ENCODE measurements at places on chromosomes 7 and 10.

GRCh38 chr10:103682631-103683030 lies 172.7 kb downstream of the SH3PXD2A start:
- no peak for DNase-seq

GRCh38 chr7:11592699-11593098 lies 239.3 kb downstream of the THSD7A start:
- DNase-seq = no peak

- DNase-seq = no peak
Observed at GRCh38 chr7:159370-160270, 32.8 kb upstream of the FAM20C start.

GRCh38 chr10:69573056-69573806 lies at the start of gene NEUROG3:
NEUROG3 (minus strand) TSS chr10:69573422; CDS start chr10:69573043, 379 bp downstream.
- peak; percentile 11 for DNase-seq

DNA sequence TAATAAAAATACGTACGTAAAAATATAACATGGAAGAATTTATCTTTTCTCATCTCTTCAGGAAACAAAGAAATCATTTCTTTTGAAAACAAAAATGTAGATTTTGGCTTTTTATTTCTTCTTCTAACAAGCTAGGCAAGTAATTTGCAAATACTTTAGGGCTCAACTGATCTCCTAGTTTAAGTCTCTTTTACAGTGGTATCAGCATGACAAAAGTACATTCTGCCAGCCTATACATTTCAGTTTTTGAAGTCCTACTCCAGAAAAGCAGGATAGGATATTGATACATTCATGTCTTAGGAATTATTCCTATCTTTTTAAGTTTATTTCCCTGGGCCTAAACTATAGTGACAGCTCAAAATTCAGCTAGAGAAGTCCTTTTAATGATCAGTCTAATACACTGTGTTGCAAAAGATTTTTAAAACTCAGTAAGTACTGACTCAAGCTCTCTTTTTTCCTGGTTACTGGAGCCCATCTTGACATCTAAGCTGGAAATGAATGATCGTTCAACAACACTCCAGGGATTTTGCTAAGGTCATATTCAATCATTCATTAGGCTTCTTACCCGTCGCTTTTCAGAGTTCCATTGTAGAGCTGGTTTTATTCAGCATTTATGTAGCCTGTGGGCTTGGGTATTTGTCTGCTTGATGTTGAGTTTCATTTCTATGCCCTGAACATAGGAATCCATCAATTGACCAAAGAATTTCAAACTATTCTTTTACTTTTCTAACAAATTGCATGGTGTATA lies 12.2 kb upstream of the FAM53B start:
- no peak for DNase-seq

DNA sequence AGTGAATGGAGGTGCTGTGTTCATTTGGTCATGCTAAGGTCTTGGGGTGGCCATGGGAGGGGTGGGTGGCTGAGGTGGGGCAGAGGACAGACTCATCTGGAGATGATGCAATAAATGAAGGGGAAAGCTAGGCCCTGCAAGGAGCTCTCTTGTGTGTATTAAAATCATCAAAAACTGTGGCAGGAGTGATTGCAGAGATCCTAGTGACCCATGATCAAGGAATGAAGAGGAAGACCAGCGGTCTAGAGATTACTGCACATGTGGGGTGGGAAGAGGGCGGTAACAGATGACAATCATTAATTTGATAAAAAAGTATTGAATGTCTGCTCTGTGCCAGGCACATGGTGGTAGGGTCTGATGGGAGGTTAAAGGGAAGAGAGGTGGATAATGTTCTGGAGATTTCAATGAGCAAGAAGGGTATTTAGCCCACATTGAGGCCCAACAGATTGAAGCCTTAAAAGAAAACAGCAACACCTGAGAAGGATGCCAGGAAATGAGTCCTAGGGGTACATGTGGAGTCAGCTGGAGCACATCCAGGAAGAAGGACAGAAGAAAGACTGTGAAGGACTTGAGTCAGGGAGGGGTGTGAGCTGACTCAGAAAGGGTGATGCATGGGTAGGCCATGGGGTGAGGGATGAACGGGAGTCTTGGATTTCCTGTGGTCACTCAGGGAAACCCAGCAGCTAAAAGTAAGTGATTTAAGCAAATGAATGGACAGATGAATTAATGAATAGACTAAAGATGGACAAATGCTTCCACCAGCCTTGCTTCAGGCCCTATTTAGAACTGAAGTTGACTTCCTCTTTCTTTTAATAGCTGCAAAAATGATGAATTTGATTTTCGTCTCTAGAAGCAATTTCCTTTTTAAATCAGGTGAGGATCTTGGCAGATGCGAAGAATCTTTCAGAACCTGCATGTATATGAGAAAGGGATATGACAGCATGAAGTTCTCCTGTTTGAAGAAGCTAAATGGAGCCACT lies 83.1 kb upstream of the IGFBP3 start:
- no peak for DNase-seq

DNA sequence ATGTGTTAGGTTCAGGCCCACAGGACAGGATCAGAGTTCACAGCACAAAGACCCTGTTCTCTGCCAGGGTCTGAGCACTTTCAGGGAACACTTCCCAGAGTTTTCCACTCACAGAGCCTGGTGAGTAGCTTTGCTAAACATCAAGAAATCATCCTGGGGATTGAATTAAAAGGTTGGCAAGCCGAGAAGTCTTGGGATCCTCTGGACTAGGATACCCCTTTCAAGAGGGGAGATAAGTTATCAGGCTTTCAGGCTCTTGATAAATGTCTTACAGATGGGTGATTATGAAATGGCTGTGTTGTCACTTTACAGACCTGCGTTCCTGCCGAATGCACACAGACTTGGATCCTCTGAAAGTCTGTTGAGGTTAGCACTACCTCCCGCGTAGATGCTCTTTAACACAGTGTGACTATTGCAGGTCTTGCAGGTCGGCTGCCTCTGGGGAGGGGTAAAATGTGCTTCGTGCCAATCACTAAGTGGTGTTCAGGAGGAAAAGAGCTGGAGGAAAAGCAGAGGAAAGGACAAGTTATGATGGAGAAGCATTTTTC lies 473.5 kb upstream of the AKR1E2 start:
- DNase-seq = no peak

DNA sequence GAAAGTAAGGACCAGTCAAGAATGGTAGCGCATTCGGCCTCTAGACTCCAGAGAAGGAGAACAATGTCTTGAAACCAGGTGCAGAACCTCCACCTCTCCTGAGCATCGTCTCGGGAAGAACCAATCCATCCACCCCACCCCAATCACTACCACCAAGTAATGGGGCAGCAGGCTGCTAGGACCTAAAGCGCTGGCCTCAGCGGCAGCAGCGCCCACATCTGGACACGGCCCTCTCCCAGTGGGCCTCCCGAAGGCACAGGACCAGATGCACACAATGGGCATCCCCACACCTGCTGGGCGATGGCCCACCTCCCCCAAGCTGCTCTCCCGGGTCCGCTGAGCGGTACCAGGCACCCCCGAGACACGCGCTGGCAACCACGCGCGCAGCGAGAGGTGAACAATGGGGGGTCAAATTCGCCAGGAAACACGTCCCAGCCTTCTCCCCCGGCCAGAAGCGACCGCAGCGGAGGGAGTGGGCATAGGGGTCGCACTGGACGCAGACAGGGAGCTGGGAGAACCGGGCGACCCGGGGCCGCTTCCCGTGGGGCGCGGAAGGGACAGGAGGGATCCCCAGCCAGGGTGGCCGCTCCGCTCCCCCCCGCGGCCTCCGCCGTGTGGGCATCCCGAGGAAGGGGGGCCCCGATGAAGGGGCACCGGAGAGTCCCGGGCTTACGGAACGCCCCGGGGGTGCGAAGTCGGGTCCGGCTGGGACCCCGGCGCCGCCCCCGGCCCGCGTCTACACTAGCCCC lies 506 bp downstream of the CTTNBP2 start:
- no peak for DNase-seq

DNA sequence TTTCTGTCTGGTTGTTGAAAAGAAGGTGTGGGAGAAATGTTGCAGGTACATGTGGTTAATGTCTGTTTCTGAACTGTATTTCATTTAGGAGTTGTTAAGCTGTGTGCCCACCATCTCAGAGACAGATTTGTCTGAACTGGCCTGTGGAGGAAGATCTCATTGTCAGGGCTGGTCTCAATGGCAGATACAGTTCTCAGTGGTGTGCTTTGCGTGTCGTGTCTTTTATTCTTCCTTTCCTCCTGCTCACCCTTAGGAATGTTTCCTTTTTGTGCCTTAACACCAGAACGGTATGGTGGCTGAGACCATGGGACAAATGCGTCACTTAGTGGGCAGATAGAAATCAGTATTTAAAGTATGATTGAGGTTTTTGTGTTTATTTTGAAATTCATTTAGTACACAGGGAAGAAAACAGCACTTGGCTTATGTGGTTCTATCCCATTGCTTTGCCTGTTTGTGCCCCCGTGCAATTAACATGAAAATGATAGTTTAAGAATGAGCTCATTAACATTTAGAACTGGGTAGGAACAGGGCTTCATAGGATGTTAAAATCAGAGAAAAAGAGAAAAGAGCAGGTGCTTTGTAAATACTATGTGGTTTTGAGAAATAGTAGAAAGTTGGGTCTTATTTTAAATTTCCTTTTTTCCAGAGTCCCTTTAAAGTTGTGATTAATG lies 112.6 kb downstream of the AUTS2 start:
- DNase-seq = no peak

DNA sequence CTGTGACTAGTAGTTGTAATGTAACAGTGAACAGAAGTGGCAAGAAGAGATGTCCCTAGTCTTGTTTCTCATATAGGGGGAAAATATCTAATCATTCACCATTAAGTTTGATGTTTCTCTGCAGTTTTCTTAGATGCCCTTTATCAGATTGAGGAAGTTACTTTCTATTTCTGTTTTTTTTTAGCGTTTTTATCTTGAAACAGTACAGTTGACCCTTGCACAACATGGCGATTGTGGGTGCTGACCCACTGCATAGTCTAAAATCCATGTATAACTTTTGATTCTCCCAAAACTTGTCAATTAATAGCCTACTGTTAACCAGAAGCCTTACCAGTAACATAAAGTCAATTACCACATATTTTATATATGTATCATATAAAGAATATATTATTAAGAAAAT lies 192.0 kb downstream of the ADK start:
- peak; percentile 48 for DNase-seq

DNA sequence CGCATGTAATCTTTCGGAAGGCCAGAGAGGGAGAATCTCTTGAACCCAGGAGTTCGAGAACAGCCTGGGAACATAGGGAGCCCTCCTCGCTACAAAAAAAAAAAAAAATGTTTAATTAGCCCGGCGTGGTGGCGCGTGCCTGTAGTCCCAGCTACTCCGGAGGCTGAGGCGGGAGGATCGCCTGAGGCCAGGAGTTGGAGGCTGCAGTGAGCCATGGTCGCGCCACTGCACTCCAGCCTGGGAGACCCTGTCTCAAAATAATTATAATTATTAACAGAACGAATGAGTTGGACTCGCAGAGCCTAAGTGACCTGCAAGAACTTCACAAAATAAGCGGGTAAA lies 794 bp downstream of the PCGF6 start:
- no peak for DNase-seq

- DNase-seq = no peak
Observed at GRCh38 chr7:39946693-39947092, 3.4 kb upstream of the CDK13 start.
